ENCODE measurements at places on chromosomes 6 and 20.

DNA sequence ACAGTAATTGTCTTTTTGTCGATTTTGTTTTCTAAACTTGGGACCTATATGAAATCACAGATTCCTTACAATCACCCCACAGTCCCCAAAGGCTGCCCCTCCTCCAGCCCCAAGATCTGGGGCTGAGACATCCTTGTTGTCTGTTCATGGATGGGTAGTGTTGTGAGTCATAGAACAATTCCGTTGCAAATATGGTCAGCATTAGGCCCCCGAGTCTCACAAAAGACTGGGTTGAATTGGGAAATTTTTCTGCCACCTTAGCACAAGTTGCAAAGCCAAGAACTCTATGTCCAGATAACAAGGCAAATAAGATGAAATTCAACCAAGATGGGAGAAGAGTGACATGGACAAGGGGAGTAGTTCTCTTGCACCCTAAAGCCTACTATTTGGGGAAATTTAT lies 10.5 kb upstream of the TAB2 start:
- peak; percentile 50 for DNase-seq

DNA sequence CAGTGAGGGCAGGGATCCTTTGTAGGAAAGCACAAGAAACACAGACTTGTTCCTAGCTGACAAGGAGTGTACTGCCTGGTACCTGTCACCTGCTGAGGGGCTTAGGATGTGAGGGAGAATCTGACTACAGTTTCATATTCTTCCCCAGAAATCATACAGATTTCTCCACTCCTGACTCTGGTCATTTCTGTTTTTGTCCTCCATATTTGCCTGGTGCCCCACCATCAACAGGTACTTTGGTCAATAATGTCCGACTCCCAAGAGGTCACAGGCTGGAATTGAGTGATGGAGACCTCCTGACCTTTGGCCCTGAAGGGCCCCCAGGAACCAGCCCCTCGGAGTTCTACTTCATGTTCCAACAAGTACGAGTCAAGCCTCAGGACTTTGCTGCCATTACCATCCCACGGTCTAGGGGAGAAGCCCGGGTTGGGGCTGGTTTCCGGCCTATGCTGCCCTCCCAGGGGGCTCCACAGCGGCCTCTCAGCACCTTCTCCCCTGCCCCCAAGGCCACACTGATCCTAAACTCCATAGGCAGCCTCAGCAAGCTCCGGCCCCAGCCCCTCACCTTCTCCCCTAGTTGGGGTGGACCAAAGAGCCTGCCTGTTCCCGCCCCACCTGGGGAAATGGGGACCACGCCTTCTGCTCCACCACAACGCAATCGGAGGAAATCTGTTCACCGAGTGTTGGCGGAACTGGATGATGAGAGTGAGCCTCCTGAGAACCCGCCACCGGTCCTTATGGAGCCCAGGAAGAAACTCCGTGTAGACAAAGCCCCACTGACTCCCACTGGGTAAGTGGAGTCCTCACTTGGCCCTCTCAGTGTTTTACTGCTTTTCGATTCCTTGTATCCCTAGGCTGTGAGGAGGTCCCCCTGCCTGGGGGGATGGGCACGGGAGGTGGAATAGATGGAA lies 3.1 kb downstream of the TCF19 start:
- no peak for DNase-seq

GRCh38 chr6:36571122-36572043 lies 22.8 kb upstream of the SRSF3 start:
- no peak for DNase-seq

- DNase-seq = no peak
Measured at GRCh38 chr6:15409301-15410125, 163.6 kb downstream of the JARID2 start.
